ENCODE measurements at places on chromosomes 4 and X.

- no peak for DNase-seq
These were observed 291.1 kb upstream of the NOCT start for GRCh38 chr4:138724530-138724929.

GRCh38 chr4:17322514-17322913 is 189.4 kb downstream of the QDPR start:
- no peak for DNase-seq

GRCh38 chr4:74524985-74525384 is 80.0 kb downstream of the AREG start:
- DNase-seq = peak; percentile 27

DNA sequence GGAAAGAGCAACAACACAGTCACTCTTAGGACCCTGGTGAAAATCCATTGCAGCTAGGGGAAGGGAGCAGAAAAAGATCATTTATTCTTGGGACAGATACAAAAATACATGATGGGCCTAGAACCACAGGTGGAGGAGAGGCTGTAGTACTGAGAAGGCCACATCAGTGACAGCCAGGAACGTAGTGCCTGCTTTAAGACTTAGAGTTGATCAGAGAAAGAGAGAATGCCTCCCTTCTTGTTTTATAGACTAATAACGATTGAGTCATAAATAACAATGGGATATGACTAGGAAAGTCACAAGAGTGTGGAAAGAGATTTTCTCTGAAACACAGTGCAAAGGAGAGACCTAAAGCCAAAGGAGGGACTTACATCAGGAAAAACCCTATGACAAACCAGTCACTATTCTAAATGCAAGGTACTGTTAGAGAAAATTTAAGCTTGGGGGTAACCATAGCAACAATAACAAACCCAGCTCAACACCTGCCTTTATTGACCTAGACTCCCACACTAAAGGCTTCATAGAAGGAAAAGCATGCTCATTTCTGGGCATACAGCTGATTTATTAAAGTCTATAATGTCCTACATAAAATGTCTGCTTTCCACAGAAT is 1015.0 kb upstream of the GRID2 start:
- DNase-seq = no peak

GRCh38 chr4:153620352-153620751 is 63.7 kb upstream of the TLR2 start:
- DNase-seq = peak; percentile 35

- DNase-seq = peak; percentile 70
These were observed 102.2 kb downstream of the SEL1L3 start for GRCh38 chr4:25760518-25761157.

DNA sequence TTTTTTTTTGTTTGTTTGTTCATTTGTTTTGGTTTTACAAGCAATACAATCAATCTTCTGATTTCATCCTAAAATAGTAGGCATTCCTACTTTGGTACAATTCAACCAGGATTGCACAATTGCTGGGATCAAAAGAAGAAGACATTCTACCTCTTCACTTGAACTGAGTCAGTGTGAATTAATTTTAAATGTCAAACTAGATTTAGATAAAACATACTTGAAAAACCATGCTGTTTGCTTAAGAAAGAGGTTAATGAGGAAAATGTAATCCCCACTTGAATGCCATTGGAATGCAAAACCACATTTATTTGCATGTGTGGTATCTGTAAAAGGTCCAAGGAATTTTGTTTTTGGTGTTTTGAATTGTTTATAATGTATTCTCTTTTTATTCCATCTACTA is 40.5 kb downstream of the HAND2 start:
- no peak for DNase-seq

- DNase-seq = no peak
These were observed 127.2 kb upstream of the MAP3K15 start for GRCh38 chrX:19642241-19643109.

DNA sequence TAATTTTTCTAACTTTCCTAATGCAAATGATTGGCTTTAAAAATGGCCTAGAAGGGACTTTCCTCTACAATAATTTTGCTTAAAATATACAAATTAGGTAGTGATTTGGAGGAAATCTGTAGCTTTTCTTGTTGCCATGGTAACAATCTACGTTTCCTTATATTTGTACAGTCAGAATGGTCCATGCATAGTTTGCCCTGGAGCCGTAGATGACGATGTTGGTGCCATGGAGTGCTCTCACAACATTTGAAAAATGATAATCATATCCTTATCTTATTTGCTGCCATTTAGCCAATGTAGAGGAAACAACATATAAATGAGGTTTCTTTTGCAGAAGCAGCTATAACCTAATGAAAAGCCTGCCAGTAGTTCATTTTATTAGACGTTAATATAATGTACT is 89.0 kb upstream of the NMU start:
- no peak for DNase-seq

- no peak for DNase-seq
These were observed 33.8 kb downstream of the FGFRL1 start for GRCh38 chr4:1045193-1045594.

DNA sequence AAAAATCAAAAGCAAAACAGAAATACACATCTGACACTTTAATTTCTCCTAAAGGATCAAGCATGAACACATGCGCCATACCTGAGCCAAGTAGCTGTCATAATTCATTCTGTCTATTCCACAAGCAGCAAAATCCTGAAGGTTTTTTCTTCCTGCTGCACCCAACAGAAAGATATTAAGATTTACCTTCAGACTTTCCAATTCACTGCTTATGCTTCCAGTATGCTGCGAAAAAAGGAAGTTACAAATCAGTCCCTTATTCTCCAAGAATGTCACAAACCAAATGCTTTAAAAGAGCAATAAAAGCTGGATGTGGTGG is 29.2 kb upstream of the FGFBP2 start:
- DNase-seq = no peak

- DNase-seq = no peak
These were observed 40.0 kb downstream of the HADH start for GRCh38 chr4:108029731-108030130.

- no peak for DNase-seq
These were observed 2.7 kb downstream of the NDP start for GRCh38 chrX:43970528-43970927.

DNA sequence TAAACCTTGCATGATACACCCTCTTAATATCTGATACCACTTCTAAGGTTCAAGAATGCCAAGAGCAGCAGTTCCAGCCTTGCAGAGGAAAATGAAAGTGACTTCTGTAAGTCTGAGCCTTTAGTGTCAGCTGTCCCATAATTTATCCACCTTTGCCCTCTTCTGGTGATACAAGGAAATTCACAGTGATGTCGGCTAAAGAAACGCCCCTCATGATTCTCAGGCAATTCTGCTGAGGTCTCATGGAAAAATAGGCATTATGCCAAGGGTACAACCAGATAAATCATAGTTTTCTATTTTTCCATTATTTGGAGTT is 172.2 kb upstream of the CXCL13 start:
- DNase-seq = peak; percentile 42

GRCh38 chr4:88613417-88613875 is 21.2 kb downstream of the HERC3 start:
- peak; percentile 18 for DNase-seq

GRCh38 chrX:42616981-42617380 is 161.0 kb downstream of the PPP1R2C start:
- no peak for DNase-seq

DNA sequence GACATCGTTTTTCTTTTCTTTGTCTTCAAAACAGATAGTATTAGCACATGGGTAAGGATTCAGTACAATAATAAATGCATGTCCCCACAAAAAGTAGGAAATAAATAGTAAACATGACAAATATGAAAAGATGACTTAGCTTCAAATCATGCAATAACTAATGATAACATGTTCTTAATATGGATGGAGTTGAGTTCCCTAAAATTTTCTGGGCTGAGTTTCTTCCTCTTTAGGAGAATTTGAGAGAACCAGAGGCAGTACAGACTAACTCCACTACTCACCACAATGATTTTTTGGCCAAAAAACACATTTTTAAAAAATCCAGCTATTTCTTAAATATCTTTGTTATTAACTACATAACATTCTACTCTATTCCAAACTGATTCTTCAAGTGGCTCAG is 432.3 kb upstream of the HS3ST1 start:
- peak; percentile 59 for DNase-seq

DNA sequence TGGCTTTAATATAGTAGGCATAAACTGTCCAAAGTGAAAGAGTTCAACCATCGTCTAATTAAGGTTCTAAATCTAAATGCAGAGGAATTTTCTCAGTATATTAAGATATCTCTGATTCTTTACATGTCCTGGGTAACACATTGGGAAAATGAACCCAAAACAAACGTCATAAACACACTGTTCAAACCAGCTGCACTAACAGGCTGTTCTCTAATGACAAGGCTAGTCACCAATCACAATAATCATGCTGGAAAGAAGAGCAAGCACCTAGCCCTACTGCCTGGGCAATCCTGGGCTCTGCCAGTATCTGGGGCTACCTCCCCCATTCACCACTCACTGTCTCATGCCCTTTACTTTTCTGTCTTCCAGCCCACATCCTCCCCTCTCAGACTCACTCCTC is 107.9 kb downstream of the EFHC2 start:
- DNase-seq = no peak

- DNase-seq = no peak
These were observed 8.8 kb upstream of the CDK16 start for GRCh38 chrX:47209508-47210238.

GRCh38 chrX:117969782-117970181 is 146.8 kb downstream of the KLHL13 start:
- DNase-seq = no peak

- DNase-seq = no peak
These were observed 100.5 kb downstream of the AREG start for GRCh38 chr4:74545448-74545847.

- no peak for DNase-seq
These were observed 6.5 kb downstream of the TBC1D14 start for GRCh38 chr4:6916069-6916586.

DNA sequence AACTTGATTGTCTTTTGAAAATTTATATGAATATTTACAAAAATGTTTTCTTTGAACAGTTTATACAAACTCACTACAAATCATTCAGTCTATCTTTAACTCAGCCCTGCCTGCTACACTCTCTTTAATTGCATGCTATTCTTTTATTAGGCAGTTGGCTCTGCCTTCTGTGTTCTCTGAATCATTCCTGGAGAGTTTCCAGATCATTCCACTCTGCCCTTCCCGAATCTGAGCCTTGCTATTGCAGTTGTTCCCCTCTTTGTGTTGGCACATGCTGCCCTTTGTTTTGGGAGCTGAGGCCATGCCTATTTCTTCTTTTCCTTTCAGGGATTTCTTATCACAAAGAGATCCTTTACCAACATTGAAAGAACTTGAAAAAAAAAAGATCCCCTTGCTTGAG is 8.7 kb upstream of the TECRL start:
- DNase-seq = no peak

GRCh38 chr4:40702137-40702799 is 47.5 kb upstream of the NSUN7 start:
- no peak for DNase-seq

- no peak for DNase-seq
These were observed 8.9 kb downstream of the FHIP1A start for GRCh38 chr4:151417766-151418376.

DNA sequence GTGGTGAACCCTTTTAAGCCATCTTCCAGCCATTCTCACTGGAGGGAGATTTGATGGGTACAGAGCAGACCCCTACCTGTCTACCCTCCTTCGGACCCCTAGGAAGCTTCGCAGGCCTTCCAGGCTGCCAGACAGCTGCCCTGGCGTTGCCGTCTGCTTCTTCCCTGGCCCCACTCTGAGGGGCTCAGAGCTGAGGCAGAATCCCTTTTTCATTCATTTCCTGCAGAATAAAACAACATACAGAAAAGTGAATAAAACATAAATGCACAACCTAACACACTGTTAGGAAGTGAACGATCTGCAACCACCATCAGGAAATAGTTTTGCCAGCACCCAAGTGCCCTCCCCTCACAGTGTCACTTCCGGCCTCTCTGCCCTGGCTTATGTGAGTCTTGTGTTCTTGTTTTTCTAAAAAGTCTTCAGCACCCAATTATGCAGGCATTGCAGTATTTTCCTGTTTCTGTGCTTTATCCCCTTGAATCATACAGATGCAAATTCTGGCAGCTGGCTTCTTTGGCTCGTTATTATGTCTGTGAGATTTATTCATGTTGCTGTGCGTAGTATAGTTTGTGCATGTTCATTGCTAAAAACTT is 5.6 kb upstream of the ADD1 start:
- DNase-seq = peak; percentile 65

GRCh38 chr4:23163647-23164436 is 471.1 kb downstream of the GBA3 start:
- no peak for DNase-seq

- peak; percentile 37 for DNase-seq
These were observed 41.1 kb upstream of the FAM9C start for GRCh38 chrX:13085526-13085925.

GRCh38 chrX:120207009-120207605 is 43.5 kb upstream of the ZBTB33 start:
- DNase-seq = no peak

DNA sequence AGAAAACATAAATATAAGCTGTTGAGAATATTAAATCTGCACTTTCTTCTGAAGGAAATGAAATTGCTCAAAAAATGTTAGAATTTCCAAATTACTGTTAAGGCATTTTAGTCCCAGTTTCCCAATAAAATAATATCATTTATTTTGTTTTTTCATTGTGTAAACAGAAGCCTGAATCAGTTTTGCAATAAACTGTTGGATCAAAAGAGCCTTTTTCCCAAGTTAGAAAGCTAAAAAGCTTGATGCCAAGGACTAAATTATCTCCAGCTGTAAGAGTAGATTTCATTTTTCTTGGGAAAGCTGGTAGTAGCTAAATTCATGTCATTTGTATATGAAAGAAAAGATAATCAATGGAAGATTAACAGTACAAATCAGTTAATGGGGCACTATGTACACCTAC is 95.8 kb downstream of the RNF150 start:
- DNase-seq = no peak

DNA sequence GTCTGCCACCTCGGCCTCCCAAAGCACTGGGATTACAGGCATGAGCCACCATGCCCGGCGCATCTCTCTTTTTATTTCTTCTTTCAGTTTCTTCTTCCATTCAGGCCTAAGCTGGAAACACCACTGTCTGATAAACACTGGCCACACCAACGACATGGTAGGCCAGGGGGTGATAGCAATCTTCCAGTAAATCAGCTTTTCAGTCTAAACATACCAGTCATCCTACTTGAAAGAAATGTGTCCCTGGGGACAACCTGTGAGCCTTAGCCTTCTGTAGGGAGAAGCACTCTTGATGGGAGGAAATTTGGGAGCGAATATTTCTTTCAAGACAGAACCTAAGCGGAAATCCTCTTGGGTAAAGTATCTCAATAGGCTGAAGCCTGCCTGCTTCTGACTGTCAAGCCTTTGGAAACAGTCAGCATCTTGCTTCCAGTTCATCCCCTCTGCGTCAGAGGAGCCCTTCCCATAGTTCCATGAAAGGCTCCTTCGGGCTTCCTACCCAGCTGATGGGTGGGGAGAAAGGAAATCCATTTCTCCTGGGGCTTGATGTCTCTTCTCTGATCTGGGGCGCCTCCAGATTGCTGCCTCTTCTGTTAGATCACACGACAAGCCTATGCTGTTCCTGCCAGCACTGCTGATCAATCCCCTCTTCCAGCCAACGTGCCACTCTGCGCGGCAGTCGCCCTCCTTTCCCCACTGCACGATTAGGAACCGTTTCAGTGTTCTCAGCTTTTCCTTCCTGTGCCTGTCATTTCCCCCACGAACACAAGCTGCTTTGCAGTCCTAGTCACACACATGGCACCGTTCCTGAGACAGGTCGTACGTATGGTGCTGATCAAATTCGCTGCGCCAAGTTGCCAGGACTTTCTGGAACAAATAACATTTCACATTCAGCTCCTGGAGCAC is 49.5 kb upstream of the CBR4 start:
- no peak for DNase-seq

GRCh38 chrX:103552236-103552635 is 32.9 kb upstream of the RAB40A start:
- DNase-seq = no peak
